ENCODE measurements at places on chromosomes 11 and 22.

DNA sequence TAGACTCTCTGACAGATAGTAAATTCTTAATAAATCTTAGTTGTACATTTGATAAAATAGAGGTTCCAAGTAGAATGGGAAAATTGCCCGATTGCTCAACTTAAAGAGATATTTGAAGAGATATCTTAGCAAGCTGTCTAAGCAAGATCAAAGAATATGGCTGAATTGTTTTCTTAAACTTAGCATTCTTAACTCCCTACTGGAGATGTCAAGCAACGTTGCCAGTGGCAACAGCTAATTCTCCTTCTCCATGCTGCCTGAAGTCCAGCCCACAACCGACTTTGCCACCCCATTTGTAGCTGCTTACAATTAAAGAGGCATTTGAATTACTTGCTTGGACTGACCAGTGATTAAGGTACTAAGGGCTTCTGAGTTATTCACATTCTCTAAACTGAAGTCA lies 94.4 kb downstream of the FAM181B start:
- DNase-seq, result no peak

DNA sequence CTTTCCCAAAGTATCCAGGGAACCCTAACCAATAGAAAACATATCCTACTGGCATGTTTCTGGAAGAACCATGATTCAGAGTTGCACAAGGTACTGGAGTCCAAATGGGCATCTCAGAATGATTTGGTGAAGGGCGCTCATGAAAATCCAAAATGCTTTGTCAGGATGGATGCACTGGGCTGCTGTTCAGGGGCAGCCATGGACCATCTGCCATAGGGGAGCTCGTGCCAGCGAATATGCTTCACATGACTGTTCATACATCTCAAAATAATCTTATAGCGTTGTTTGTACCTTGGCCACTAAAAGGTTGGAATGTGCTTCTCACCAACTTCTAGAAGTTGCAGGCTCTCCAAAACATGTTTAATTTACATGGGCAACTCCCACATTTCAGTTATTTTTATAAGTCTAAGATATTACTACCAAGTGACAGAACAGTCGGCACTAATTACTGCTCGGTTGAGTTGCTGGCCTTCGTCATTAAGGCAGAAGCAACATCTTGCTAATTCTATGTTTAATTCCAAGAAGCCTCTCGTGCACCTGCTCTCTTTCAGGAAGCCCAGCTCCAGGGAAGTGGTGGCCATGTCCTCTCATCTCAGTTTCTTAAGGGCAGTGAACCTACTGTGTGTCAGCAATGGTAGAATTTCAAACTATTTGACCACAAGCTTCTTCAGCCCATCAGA lies 1497.7 kb downstream of the TBC1D22A start:
- no peak for DNase-seq

DNA sequence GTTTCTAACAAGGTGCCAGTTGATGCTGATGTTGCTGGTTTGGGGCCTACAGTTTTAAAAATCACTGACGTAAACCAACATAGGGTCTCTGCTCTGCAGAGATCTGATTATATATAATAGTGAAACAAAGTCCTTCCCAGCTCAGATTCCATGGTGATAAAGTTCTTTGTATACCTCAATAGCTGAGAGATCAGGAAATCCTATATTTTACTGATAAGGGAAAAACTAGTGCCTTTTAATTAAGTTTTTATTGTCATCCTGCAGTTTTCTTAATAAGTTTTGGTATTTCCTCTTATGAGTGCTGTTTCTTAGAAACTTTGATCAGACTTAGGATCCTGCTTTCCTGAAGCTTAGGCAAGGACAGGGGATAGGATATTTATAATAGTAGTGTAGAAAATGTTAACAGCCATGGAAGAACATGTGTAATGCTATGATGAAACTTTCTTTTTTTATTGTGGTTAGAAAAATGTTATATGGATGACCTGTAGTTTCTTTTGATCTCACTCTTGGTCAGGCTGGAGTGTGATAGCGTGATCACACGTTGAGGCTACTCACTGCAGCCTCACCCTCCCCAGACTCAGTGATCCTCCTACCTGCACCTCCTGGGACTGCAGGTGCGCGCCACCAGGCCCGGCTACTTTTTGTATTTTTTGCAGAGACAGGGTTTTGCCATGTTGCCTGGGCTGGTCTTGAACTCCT lies 14.1 kb downstream of the CAPRIN1 start:
- DNase-seq, result no peak

DNA sequence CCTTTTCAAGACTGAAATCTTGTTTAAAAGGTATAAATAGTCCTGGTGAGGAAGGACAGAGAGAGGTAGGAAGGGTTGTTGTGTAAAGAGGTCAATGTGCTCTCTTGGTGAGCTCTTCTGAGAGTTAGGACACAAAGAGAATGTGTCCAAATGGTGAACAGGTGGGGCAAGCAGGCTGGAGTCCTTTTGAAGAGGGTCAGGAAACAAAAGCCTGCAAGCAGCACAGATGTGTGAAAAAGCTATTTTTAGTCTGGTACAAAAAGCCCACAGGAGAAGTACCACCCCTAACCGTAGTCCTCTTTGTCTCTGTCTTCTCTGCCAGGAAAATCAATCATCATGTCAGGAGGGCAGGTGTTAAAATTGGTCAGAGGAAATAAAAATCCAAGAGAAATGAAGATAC lies 54.4 kb upstream of the SYN3 start:
- DNase-seq, result no peak

DNA sequence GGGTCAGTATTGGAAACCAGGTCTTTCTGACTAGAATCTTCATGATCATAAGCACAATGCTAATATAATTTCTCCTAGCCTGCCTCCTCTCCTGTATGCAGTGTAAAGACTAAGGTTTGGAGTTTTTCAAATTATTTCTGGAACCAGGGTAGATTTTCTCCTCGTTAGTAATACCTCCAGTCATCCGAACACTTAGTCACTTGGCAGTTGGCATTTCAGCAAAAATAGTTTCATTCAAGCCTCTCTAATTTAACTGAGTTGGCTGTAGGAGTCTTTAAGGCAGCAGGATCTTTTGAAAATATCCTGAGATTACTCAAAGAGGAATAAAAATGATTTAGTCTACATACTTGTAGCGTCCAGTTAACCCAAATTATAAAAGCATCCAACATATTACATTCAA lies 6.3 kb downstream of the TYR start:
- no peak for DNase-seq

- no peak for DNase-seq
Measured at GRCh38 chr22:38754751-38755154, 1.0 kb downstream of the SUN2 start.

- no peak for DNase-seq
Measured at GRCh38 chr11:37712251-37712650, 1114.2 kb upstream of the RAG2 start.

- no peak for DNase-seq
Measured at GRCh38 chr11:65227879-65228278, 33.9 kb upstream of the POLA2 start.

- DNase-seq, result no peak
Measured at GRCh38 chr22:38397189-38398085, 57.6 kb downstream of the KCNJ4 start.

GRCh38 chr11:134519390-134519750 lies 107.3 kb upstream of the B3GAT1 start:
- DNase-seq, result no peak

DNA sequence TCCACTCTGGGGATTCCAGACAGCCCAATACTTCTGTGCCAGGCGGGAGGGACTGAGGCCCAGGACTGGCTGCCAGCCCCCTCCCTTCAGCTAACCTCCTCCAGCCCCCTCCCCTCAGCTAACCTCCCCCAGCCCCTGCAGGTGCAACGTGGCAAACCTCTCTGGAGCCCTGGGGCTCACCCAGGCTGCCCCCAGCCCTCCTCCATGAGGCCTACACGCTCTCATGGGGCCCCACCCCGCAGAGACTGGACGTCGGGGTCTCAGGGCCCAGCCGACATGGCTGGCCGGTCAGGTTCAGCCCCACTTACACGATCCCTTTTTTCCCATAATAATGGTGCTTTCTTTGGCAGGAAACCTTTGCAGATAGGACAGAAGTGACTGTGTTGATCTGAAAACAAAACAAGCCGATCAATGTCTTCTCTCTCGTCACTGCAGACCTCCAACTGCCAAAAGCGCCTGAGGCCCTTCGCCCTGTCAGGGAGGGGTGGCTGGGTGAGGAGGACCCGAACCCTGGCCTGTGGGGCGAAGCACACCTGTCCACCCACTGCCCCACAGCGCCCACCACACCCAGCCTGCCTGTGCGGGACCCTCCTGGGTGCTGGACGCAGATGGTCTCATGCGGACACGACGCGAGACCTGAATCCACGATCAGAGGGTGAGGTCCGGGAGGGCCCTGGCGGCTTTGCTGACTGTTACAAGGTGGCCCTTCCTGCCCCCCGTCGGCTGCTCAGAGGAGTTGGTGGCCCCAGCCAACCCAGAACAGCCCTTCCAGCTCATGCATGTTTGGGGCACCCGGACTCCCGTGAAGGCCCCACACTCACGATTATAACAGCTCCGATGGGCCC lies 33.6 kb downstream of the TRMU start:
- no peak for DNase-seq

Measured in activated CD4-positive, CD25-positive, alpha-beta regulatory T cell treated with anti-CD3 and anti-CD28 coated beads, Interleukin-2, amount 50 U/mL, for 16 hours (primary cell).